Transverse colon (tissue), 4 donors: ENCODE measurements at places on chromosomes 11 and 22. TPM values are rescaled to one million over a fixed set of nuclear protein-coding genes. Genes with fewer than 3 reads are reported as not detected.

OR6A2 gene
- 1.3 TPM for total RNA-seq

CATSPERZ gene
- total RNA-seq, result not detected

- H3K36me3 ChIP-seq, result no peaks in the 10 kb centered on the region
- no peak overlapping the region for H3K4me3 ChIP-seq
- H3K27ac ChIP-seq, result no peak overlapping the region
Observed at GRCh38 chr22:49239264-49240015, 588.2 kb downstream of the BRD1 start.

MED17 gene
- 21.3 TPM for total RNA-seq

KRTAP5-10 gene
- total RNA-seq, result 1.8 TPM

- H3K27ac ChIP-seq, result peak overlapping the region; percentile 88
- no peaks in the 10 kb centered on the region for H3K27me3 ChIP-seq
- peaks cover 48% of the 10 kb centered on the region for H3K4me1 ChIP-seq
- no peaks in the 10 kb centered on the region for H3K36me3 ChIP-seq
Observed at GRCh38 chr11:59187035-59187434, 15.1 kb downstream of the DTX4 start.

DNA sequence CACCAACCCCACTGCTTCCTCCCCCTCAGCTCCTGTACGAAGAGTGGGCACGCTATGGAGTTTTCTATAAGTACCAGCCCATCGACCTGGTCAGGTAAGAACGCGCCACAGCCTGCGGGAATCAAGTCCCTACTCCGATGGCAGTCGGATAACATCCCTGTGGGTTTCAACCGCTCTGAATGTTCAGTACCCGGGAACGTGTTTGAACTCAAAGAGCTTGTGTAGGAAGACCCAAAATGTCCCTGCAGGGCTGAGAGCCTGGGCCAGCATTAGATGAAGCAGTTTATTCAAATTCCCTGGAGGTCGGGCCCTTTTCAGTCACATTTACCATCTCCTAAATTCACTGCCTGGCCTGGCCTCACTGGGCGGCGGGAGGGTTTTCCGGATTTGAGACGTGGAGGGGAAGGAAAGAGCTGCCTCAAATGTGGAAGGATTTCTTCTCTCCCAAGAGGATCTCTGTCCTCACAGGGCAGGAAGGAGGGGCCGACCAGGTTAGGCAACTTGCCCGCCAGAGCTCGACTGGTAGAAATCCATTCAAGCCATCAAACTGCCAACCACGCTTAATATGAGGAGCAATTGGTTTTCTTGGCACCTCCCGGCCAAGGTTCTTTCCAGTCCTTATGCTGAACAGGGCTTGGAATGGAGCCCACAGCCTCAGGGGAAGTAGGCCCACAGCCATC is 46.3 kb downstream of the ANO1 start:
- no peak overlapping the region for H3K27ac ChIP-seq
- H3K36me3 ChIP-seq, result no peaks in the 10 kb centered on the region
- H3K27me3 ChIP-seq, result no peaks in the 10 kb centered on the region
- H3K4me3 ChIP-seq, result no peak overlapping the region
- peak; percentile 15 for DNase-seq

DNA sequence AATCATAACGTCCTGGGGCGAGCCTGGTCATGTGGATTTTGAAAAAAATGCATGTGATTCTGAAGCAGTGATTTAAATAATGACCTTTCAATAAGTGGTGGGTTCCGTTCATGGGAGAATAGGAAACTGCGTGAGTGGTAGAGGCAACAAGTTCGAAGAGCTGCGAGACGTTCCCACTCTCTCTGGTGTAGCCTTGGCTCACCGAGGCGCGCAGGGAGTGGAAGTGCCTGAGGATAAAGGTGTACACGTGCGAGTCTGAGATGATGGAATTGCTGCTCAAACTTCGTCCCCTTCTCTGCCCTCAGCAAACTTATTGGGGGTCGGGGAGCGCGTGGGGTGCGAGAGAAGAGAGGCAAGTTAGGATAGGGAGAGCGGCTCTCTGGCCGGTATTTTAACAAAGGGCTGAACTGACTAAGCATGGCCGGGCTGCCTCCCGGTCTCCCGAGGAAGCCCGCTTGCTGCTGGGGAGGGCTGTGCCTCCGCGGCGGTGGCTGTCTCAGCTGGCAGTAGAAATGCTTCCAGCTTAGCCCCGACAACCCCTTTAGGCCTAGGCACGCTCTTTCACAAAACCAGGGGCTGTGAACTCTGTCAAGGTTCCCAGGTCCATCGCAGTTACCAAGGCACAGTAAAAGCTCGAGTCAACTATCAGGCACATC is 875 bp upstream of the STT3A start:
- DNase-seq, result peak; percentile 37
- peak overlapping the region; percentile 90 for H3K27ac ChIP-seq
- H3K4me3 ChIP-seq, result peak overlapping the region; percentile 45
- no peaks in the 10 kb centered on the region for H3K27me3 ChIP-seq
- no peaks in the 10 kb centered on the region for H3K36me3 ChIP-seq
- H3K4me1 ChIP-seq, result peaks cover 30% of the 10 kb centered on the region

GRCh38 chr22:46547179-46547882 is 9.9 kb upstream of the CELSR1 start:
- peak overlapping the region; percentile 72 for H3K27ac ChIP-seq
- no peak for DNase-seq
- H3K36me3 ChIP-seq, result no peaks in the 10 kb centered on the region
- H3K4me3 ChIP-seq, result no peak overlapping the region
- peaks cover 28% of the 10 kb centered on the region for H3K4me1 ChIP-seq

- H3K36me3 ChIP-seq, result no peaks in the 10 kb centered on the region
- DNase-seq, result peak; percentile 43
- H3K4me3 ChIP-seq, result peak overlapping the region; percentile 80
- peaks cover 4% of the 10 kb centered on the region for H3K4me1 ChIP-seq
- no peaks in the 10 kb centered on the region for H3K27me3 ChIP-seq
- peak overlapping the region; percentile 97 for H3K27ac ChIP-seq
Observed at GRCh38 chr11:9264316-9265210, 587 bp downstream of the DENND5A start.
